ENCODE measurements at places on chromosomes 6 and 20.

- DNase-seq: no peak
These were observed 24.7 kb downstream of the C20orf203 start for GRCh38 chr20:32648761-32649650.

DNA sequence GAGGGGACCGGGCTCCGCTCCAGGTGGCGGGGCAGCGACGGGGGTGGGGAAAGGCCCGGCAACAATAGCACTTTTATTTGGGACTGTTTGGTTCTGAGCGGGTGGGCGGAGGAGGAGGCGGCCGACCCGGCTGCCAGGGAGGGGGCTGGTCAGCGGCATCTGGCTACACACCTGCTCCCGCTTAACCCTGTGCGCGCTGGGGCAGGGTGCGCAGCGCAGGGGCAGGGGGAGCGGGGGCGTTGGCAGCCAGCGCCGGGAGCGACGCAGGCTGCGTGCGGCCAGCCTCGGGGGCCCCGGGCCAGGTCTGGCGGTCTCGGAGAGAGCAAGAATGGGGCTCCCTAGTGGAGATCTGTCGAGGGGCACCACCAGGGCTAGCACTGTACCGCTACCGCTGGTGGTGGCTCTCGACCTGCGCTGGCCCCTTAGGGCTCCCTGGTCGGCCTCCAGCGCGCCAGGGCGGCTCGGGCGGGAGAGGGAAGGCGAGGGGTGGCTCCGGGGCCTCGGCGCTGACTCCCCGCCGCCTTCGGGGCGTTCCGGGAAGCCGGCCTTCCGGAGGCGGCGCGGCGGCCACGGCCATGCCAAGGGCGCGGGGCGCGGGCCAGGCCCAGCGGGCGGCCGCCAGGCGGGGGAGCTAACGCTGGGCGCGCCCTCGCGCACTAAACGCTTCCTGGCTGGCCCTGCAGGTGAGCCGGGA lies 92.4 kb downstream of the NCR2 start:
- no peak for DNase-seq

- no peak for DNase-seq
These were observed 7.3 kb downstream of the BPHL start for GRCh38 chr6:3125815-3126214.

DNA sequence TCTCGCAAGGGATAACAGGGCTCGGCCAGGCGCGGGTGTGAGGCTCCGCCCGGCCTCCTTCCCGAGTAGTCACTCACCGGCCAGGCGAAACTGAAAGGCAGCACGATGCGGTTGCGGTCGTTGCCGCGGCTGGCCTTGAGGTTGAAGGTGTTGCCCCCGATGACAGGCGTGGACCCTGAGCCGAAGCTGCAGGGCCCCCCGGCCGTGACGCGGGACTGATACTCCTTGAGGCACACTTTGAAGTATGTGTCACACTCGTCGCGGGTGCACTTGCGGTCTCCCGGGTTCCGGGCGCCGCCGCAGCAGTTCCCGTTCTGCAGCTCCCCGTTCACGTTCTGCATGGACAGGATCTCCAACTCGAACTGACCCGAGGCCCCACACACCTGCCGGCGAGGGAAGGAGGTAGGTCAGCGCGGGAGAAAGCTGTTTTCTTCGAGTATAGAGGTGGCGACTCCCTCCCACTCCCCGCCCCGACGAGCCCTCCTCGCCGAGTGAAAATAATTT lies 1.1 kb downstream of the JAG1 start:
- DNase-seq: no peak

DNA sequence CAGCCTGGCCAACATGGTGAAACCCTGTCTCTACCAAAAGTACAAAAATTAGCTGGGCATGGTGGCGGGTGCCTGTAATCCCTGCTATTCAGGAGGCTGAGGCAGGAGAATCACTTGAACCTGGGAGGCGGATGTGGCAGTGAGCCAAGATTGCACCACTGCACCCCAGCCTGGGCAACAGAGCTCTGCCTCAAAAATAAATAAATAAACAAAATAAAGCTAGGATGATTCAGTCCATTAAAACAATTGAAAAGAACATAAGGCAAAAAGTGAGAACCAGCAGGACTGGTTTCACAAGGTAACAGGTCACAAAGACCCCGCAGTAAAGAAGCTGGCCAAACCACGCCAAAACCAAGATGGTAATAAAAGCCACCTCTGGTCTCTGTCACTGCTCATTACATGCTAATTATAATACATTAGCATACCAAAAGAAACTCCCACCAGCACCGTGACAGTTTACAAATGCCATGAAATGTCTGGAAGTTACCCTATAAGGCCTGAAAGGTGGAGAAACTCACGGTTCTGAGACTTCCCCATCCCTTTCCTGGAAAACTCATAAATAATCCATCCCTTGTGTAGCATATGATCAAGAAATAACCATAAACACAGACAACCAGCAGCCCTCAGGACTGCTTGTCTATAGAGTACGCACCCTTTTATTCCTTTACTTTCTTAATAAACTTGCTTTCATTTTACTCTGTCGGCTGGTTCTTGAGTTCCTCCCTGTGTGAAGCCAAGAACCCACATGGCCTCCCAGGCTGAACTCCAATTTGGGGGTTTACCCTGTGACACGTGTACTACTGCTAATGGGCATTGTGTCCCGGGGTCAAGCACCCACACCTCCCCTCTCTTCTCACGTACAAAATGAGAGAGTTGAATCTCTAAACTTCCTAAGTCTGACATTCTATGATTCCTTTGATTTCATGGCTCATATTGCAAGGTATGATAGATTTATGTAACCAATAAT lies 10.2 kb downstream of the LAMA4 start:
- no peak for DNase-seq

- no peak for DNase-seq
These were observed 60.5 kb upstream of the PRND start for GRCh38 chr20:4661191-4661590.

DNA sequence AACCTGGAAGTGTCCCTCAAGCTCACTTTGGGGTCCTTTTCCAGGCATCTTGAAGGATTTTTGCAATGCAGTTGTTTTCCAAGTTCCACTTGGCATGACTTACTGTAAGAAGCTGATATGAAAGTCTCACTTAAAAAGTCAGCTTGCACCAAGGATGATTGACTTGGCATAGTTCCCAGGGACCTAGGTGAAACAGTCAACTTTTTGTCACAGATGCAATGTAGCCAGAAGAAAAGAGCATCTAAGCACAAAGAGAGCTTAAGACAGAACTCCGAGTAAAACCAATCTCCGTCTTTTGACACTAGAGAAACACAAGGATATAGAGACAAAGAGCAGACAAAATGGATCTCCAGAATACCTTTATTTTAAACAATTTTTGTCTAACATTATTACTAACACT lies 2.6 kb upstream of the ZSCAN12 start:
- no peak for DNase-seq
